Activated T-helper 1 cell treated with anti-CD3 and anti-CD28 coated beads, Interleukin-12 subunit alpha, Interleukin-12 subunit beta, Interleukin-2, Interleukin-4 antibody, amounts not matched to agents 30 ng/mL and 10 ng/mL and 1 ng/mL, durations not matched to agents 14 hours and 24 hours and 36 hours (primary cell): ENCODE measurements at places on chromosomes 16 and 17.
A peak's percentile ranks its signal among the peaks of the same experiment; 100 is the strongest.

DNA sequence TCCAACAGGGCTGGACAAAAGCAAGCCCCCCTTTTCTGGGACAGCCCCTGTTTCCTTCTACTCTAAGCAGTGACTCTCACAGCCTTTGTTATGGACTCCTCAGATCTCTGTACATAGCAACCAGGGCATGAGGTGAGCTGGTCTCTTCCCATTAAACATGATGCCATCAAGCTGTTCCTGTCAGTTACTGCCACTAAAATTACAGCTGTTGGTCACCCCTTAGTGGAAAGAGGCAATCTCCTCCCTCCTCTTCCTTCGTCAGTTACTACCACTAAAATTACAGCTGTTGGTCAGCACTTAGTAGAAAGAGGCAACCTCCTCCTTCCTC, 95.2 kb upstream of the SMIM36 start:
- no peak for DNase-seq

DNA sequence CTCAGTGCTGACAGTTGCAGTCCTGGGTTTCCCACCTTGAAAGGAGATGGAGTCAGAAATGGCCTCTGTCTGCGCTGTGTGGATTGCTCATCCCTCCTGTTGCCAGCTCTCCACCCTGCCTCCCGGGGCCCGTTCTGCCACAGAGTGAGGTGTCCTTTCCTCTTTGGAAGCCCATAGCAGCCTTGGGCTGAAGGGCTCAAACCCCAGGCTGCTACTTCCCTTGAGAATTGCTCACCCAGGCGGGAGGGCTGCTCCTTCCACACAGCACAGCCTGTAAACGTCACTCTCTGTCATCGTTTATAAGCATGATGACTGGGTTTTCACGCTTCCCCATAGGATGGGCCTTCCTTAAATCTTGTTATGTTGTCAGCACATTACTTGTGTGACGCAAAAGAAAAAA, 62.7 kb downstream of the FOXK2 start:
- DNase-seq: no peak

DNA sequence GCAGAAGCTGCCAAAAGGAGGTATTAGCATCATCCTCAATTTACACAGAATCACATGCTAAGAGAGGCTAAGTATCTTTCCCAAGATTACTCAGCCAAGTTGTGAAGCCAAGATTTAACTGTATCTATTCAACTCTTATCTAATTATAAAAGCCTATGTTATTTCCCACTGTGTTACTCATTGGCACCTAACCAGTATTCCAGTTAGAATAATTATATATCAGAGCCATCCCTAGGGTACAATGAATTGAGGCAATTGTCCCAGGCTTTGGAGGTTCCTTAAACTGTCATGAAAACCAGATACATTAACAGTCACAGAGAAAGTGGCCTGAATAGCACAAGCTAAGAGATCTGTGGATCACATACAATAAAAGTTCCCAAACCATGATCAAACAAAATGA, 10.9 kb upstream of the AMFR start:
- no peak for DNase-seq

DNA sequence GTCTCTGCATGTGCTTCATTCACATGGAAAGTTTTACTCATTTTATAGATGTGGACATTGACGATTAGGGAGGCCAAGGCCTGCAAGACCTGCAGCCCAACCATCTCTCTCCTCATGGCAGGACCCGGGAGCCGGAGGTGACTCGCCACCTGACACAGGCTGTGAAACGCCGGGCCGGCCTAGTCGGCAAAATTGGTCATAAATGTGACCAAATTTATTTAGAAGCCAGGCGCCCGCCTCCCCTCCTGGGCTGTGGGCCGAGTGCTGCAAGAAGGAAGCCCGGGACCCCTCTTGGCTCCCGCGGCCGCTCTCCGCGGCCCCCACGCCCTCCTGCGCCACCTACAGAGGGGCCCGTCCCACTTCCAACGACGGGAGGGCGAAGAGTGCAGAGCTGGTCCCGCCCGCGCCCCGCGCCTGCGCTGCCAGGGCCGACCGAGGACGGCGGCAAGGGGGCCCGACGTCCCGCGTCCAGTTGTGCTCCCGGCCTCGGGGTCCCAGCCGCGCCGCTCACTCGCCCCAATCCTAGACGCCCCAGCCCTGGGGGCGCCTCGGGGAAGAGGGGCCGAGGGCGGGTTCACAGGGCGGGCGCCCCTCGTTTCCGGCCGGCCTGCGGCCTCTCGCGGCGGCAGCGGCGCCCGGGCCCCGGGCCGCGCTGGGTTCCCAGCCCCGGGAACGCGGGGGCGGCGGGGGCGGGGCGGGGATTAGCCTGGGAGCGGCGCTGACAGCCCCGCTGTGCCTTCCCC, 47.5 kb downstream of the WNT3 start:
- DNase-seq: no peak

DNA sequence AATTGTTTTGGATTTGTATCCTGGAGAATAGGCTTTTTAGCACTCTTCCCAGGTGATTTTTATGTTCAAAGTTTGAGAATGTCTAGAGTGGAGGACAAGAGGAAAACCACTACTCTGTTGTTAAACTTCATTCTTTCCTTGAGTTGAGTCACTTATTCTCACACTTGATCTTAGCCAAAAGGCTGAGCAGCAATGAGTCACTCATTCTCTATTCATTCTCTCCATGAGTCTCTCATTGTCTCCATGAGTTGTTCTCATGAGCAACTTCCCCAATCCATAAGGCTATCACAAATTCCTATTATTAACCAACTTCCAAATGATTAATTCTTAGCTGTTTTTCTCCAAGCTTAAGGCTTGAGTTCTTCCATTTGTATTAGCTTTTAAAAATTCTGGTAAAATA, 1393.3 kb downstream of the CDH8 start:
- no peak for DNase-seq

GRCh38 chr17:78211032-78211431, 3.0 kb upstream of the BIRC5 start:
- DNase-seq: no peak

DNA sequence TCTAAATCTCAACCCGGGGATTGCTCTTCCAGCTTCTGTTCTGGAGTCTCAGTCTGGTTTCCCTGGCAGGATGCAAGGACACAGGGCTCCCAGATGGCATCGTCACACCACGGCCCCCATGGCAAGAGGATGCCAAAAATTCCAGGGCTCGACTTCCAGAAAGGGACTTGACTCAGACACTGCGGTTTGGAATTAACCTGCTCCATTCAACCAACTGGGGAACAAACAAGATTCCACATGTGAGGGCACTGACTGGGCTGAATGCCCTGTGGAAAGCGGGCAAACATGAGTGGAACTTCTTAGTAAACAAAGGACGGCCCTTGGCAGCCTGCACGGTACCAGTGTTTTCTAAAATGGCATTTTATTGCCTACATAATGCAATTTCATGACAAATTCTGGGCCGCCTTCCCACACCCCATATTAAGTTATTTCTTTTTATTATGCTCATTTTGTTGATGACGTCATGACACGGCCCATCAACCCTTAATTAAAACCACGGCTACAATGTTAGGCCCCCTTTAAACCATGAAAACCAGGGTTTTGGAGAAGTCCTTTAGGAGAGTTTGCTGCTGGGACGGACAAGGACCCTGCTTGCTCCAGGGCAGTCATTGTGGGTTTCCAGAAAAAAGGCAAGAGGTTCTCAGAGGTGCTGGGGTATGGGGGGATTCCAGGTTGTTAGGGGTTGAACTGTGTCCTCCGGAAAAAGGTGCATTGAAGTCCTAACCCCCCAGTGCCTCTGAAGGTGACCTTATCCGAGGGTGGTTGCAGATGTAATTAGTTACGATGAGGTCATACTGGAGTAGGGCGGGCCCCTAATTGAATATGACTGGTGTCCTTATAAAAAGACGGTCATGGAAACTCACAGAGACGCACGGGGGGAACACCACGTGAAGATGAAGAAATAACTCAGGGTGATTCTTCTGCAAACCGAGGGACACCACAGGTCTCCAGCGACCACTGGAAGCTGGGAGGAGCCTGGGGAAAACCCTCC, 205.6 kb downstream of the FOXL1 start:
- DNase-seq: no peak

- peak; percentile 49 for DNase-seq
Observed at GRCh38 chr17:77319211-77320043, 178.7 kb downstream of the SEC14L1 start.

GRCh38 chr17:75642784-75643642, 9.8 kb downstream of the SMIM5 start:
- DNase-seq: no peak

DNA sequence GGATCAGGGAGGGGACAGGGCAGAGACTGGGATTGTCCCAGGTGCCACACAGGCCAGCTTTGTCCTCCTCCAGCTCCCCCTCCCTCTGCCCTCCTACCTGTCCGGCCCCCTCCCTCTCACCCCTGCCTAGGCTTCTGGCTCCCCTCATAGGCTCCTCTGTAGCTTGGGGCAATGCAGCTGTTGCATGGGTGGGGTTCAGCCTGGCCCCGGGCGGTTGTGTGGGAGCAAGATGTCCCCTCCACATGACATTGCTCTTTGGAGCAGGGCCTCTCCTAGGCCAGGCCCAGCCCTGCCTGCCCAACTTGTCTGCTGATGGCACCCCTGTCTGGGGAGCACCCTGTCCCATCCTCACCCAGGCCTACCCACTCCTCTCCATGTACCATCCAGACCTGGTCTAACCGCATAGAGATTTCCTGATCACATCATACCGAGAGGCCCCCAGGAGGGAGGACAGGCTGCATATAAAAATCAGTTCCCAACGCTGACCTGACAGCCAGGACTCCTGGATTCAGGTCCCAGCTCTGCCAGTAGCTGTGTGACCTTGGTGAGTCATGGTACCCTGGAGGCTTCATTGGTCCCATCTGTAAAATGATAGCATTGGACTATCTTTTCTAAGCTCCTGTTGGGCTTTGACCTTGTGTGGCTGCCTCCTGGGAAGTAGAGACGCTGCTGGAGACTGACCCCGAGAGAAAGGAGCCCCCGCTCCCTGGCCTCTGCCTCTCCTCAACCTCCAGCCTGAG, 48.8 kb upstream of the DLX4 start:
- no peak for DNase-seq

DNA sequence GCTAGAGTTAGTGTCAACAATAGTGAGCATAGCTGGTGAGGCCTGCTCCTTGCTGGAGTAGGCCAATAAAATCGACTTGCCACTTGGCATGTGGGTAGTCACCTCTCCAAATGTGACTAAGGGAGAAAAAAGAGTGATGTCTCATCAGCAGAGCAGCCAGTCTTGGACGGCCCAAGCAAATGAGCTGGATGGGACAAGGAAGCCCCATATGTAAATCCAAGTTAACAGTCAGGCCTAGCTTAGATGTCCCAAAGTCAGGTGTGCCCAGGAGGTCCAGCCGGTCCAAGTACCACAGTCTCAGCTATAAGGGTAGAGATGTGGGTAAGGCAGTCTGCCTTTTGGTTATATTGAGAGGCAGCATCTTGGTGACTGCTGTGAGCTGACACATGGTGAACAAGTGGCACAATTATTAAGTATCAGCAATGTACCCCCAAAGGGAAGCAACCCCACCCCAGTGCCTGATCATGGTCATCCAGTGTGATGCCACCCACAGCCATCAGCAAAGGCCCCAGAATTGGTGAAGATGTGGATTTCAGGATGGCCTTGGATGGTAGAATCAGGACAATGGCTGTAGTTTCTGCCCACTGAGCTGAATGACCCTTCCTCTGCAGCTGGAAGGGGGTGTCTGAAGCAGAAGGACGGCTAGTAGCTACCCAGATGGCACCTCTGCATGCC, 83.4 kb downstream of the TNFRSF13B start:
- DNase-seq: no peak

- DNase-seq: no peak
Observed at GRCh38 chr16:5647051-5647450, 549.5 kb upstream of the EEF2KMT start.

GRCh38 chr16:62921904-62922303, 885.7 kb upstream of the CDH8 start:
- no peak for DNase-seq

- DNase-seq: no peak
Observed at GRCh38 chr16:63655846-63656245, 1466.0 kb downstream of the CDH11 start.

DNA sequence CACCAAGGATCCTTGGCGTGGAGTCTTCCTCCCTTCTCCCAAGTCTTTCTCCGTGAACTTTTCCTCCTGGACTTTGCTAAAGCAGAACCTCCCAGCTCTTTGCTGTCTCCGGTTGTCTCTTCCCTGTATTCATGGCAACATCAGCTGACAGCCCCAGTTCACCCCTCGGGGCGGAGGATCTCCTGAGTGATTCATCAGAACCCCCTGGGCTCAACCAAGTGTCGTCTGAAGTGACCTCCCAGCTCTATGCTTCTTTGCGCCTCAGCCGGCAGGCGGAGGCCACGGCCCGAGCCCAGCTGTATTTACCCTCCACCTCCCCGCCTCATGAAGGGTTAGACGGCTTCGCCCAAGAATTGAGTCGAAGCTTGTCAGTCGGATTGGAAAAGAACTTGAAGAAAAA, 943 bp downstream of the CNTROB start:
- no peak for DNase-seq

GRCh38 chr16:73615071-73615940, 567.4 kb upstream of the ZFHX3 start:
- no peak for DNase-seq

DNA sequence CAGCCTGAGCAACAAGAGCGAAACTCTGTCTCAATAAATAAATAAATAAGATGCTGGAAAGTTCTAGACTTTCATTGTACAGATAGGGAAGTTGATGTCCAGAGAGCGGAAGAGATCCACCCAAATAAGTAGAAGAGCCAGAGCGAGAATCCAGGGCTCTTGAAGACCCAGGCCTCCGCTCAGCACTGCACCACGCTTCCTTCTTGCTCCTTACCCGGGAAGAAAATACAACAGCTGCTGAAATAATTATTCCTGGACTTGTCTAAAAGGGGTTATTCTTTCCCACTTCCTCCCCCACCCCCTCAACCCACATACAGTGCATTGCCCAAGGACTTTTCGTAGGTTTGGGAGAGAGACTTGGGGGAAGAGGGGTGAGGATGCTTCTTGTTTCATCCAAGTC, 26.7 kb downstream of the CDK5RAP3 start:
- DNase-seq: no peak

- DNase-seq: no peak
Observed at GRCh38 chr17:76014925-76015261, 12.2 kb downstream of the EVPL start.
